Coronary artery (tissue), 2 donors: ENCODE measurements at places on chromosomes 3 and 15.

DNA sequence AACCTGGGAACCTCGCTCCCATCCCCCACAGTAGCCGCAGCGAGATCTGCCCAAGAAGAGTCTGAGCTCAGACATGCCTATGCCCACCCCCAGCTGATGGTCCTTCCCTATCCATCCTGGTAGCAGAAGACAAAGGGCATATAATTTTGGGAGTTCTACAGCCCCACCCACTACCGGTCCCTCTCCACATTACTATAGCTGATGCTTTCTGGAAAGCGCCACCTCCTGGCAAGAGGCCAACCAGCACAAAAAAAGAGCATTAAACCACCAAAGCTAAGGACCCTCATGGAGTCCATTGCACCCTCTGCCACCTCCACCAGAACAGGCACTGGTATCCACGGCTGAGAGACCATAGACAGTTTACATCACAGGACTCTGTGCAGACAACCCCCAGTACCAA, 168.4 kb downstream of the MEGF11 start:
- DNase-seq, result no peak

DNA sequence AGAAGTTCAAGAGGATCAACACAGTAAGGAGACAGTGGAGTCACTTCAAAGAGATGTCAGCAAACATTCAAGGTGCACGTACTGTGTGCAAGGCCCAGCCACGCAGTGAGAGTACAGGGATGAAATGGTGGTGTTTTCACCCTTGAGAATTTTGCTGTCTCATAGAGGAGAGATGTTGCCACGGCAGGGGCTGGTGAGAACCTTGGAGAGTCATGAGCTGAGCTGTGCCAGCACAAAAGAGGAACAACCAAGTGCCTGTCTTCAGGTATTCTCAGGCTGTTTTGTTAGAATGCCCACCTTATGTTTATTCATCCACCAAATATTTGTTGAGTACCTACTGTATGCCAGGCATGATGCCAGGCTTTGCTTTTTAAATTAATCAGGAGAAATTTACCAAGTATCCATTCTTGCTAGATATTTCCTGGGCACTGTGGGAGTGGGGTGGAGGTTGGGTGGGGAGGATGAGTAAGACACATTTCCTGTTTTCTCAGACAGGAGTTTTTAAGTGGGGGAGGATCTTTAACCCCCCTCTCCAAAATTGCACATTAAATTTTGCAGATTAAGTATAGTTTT, 72.6 kb downstream of the SLC6A11 start:
- no peak for DNase-seq

DNA sequence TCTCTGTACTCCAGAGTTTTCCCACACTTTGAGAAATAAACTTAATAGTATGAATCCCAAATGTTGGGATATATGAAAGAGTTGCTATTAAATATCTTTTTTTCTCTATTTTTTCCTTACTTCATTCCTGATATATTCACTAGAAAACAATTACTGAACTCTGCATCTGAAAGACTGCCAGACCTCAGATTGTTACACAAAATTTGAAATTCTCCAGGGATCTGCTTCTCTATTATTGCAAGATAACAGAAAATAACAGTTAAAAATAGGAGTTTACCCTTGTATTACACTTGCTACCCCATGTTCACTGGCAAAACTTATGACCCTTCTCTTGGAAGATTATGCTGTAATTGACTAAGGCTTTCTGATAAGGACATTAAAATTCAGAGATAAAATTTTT, 11.7 kb upstream of the P3H2 start:
- no peak for DNase-seq

DNA sequence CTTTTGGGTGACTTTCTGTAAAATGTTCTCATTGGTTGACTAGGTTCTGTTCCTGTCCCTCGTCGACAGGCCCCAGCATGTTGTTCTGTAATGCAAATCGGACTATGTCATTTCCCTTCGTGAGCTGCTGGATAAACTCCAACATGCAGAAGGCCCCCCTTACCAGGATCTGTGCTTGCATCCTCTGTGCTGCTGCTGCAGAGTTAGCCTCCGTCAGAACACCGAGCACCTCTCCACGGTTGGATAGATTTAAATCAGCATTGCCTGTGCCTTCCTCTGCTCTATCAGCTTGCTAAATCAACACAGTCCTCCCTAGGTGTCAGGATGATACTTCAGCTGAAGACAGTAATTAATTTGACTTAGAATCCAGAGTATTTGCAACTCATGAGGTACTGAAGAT, 12.7 kb upstream of the MINDY4B start:
- DNase-seq, result no peak

GRCh38 chr3:184815046-184815930, 3.3 kb downstream of the VPS8 start:
- DNase-seq, result no peak

- no peak for DNase-seq
Measured at GRCh38 chr3:122562923-122563716, 980 bp downstream of the PARP9 start.

DNA sequence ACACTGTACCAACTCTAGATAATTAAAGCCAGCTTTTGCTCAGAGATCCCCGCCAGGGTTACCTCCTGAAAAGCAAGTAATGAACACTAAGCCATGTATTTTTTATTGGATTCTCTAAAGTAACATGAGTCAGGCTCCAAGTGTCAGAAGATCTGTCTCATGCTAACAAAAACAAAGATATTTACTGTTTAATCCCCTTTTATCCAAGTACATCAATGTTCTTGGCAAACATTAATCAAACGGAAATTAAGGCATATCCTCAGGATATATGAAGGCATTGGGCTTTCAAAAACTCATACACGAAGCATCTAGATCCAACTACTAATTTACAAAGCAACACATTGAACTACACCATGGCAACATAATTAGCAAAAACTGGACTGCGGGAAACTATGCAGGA, 37.2 kb downstream of the MYO5A start:
- no peak for DNase-seq

DNA sequence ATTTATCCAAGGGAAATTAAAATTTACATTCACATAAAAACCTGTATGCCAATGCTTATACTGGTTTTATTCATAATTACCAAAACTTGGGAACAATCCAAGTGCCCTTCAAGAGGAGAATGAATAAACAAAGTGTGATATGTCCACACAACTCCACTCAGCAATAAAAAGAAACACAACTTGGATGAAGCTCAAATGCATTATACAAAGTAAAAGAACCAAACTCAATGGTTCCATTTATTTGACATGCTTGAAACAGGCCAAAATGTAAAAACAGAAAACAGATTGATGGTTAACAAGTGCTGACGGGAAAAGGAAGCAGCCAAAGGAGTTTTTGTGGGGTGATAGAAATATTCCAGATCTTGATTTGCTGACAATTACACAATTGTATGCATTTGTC, 23.5 kb downstream of the OCA2 start:
- DNase-seq, result no peak
